Activated CD4-positive, alpha-beta memory T cell treated with anti-CD3 and anti-CD28 coated beads, Interleukin-2, amount 10 ng/mL, durations not matched to agents 7 days and 5 days (primary cell): ENCODE measurements at places on chromosomes 13 and 19. TPM values are rescaled to one million over a fixed set of nuclear protein-coding genes. Genes with fewer than 3 reads are reported as not detected.

Gene B3GLCT
- total RNA-seq: 4.6 TPM

Gene NEK5
- not detected for total RNA-seq

DNA sequence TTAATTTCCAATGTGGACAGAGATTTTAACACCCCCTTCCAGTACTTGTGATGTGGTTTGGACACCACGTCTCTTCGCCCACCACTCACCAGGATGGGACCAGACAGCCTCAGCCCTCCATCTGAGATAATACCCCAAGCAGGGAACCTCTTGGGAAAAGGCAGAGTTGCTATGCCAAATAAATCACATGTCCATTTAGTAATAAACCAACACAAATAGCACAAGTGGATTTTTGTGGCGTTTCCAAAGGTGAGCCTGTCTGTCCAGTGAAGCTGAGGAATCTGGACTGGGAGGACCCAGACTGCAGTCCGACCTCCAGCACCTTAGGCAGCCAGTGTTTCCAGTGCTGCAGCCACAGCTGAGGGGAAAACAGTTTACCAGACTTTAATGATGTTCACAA, 34.1 kb upstream of the GAS6 start:
- DNase-seq: no peak

DNA sequence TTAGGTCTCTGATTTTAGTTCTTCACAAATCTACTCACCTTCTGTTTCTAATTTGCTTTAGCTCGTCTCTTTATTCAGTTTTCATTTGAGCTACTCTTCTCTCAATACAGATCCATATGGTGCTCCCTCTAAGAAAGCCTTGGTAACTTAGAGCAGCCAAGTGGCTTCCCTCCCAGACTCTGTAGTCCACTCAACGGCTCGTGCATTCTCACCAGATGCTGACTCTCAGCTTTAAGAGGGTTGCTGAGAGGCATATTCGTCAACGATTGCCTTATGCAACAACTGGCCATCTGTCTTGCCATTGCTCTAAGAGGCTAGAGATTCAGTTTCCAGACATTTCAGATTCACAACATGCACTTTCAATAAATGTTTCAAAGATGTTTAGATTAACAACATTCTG, 785.8 kb upstream of the SLC10A2 start:
- DNase-seq: no peak

- DNase-seq: no peak
Observed at GRCh38 chr13:110216398-110217041, 90.4 kb downstream of the COL4A1 start.

GRCh38 chr13:44834404-44834803, 154.9 kb downstream of the NUFIP1 start:
- DNase-seq: no peak

DNA sequence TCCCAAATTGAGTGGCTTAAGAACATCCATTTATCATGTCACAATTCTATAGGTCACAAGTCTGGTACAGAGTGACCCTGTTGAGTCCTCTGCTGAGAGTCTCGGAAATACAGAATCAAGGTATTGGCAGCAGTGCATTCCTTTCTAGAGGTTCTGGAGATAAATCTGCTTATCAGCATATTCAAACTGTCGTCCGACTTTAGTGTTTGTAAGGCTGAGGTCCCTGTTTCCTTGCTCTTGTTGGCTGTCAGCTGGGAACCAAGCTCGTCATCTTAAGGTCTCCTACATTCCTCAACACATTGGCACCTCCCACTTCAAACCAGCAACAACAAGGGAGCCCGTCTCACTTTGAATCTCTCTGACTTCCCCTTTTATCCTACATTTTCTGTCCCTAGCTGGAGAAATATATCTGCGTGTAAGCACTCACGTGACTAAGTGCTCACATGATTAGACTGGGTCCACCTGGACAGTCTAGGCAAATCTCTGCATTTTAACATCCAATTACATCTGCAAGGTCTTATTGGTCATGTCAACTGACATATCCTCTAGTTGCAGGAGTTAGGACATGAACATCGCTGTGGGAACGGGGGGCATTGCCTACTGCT, 886.8 kb downstream of the PCDH9 start:
- DNase-seq: no peak

DNA sequence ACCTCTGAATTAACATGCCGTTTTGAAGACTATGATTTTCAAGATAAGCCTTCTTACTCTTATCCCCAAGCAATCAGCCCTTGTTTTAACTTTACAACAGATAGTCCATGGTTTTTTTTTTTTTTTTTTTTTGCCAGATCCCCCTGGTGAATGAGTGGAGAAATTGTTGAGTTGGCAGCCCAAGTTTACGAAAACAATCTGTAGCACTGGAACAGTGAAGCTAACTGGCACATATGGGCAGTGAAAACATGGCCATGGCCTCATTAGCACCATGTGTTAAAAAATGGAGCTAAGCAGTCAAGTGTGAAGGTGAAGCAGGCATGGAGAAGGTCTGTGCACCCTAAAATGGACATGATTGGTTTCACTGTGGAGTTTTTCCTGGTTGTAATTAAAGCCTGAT, 812.1 kb upstream of the MIR17HG start:
- no peak for DNase-seq

DNA sequence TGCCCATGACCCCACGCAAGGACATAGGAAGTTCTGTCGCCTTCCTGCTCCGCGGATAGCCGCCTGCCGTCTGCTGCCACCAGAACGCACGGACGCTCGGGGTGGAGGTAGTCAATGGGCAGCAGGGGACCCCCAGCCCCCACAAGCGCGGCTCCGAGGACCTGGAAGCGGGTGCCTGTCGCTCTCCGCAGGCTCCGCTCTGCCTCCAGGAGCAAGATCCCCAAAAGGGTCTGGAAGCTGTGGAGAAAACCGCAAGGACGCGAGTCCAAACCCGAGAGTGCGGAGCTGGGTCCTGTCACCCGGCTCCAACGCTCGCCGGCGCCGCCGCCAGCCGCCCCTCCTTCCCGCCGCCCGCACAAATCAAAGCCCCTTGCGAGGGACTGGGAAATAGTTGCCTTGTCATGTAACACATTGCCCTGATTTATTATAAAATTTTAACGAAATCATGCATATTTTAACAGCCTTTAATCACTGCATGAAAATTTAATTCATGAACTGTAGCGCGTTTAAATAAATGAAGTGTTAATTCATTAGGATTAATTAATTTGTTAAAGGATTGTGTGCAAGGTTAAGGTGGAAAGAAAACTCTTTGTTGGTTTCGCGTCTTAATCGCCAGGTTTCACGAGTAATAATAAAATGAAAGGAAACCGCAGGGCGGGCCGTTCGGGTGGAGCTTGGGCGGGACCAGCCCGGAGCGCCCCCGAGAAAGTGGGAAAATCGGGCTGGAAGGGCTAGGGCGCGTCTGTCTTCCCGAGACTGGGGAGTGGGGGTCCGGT, 5.5 kb upstream of the POU4F1 start:
- DNase-seq: no peak

DNA sequence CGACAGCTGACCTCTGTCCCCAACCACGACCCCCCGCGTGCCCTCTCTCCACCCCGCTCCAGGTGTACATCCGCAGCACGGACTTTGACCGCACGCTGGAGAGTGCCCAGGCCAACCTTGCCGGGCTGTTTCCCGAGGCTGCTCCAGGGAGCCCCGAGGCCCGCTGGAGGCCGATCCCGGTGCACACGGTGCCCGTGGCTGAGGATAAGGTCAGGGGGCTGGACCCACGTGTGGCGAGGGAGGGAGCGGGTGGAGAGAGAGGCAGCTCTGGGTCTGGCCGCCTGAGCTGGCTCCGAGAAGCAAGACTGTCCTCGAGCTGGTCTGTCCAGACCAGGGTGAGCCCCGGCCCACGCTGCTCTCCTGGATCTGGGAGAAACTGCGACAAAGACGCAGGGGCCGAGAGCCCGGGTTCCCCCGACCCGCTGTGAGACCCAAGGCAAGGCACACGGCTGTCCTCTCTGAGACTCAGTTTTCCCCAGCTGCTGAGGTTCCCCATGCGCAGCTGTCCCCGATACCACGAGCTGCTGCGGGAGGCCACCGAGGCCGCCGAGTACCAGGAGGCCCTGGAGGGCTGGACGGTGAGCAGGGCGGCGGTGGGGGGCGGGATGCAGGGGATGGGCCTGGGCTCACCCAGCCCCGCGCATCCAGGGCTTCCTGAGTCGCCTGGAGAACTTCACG, 1.5 kb downstream of the ACP4 start:
- no peak for DNase-seq

GRCh38 chr19:53792721-53793433, 31.2 kb downstream of the NLRP12 start:
- DNase-seq: peak; percentile 82
